ENCODE measurements at places on chromosomes 1 and 21.

- no peak for DNase-seq
Measured at GRCh38 chr1:230982696-230983095, 3.8 kb downstream of the ARV1 start.

GRCh38 chr1:12338823-12339222 is 109.0 kb downstream of the VPS13D start:
- DNase-seq, result no peak

GRCh38 chr1:178371235-178371634 is 125.5 kb downstream of the CLEC20A start:
- DNase-seq, result peak; percentile 26

- no peak for DNase-seq
Measured at GRCh38 chr1:153804112-153804511, 28.9 kb downstream of the SLC27A3 start.

DNA sequence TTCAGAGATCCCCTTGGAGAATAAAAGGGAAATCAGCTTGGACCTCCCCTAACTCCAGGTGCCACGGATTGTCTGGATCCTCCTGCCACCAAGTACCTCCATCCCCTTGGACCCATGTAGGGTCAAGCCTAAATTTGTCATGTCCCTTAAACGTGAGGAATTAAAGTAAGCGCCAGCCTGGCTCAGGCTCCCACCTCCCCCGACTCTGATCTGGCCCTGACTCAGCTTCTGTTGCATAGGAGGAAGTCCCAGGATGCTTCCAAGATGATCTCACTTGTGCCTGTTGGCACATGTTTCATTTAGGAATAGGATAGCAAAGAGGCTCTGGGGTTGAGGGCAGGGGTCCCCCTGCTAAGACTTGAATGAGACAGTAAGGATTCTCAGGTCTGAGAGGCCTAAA is 231.9 kb upstream of the JUN start:
- no peak for DNase-seq

- no peak for DNase-seq
Measured at GRCh38 chr1:161200421-161200991, 1.7 kb upstream of the ADAMTS4 start.

- no peak for DNase-seq
Measured at GRCh38 chr1:76317299-76317900, 242.9 kb downstream of the ST6GALNAC3 start.

GRCh38 chr1:19683351-19683750 is 18.7 kb downstream of the HTR6 start:
- no peak for DNase-seq

- DNase-seq, result no peak
Measured at GRCh38 chr1:997993-998744, 1.7 kb downstream of the HES4 start.

DNA sequence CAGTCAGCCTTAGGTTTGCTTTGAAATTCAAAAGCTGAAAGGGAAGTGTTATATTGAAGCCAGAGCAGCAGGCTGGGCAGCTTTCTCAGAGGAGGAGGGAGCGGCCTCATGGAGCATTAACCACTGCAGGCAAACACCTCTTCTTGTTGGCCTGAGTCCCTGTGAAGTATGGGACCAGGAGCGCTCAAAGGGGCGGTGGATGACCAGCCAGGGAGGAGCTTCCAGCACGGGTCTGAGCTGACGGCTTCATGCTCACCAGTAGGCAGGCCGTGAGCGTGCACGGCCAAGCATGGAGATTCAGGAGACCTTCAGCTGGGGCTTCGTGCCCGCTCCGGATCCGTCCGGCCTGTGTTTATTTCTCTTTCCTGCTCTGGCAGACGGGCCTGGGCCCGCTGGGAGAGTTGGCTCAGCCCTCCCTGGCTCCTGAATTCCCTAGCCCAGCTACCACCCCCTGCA is 245.2 kb downstream of the TRABD2B start:
- DNase-seq, result no peak

DNA sequence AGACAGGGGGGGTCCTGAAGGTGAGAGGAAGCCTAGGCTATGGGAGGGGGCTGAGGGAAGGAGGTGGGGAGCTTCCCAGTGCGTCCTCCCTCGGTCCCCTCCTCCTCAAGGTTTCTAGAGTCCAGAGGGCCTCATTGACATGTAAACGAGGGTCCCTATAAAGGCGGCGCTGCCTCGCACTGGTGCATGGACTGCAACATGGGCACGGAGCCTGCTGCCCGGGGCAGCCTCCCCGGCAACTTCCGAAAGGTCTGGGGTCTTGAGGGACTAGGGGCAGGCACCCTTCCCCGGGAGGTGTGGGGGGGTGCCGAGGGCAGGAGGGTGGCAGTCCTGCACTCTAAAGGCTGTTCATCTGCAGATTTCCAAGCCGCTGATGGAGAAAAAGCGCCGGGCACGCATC is at the start of gene HES3:
Gene HES3 (plus strand): TSS at position 187 of the 400 bp plus-strand sequence. CDS start 187 bp downstream, at position 374.
- no peak for DNase-seq

DNA sequence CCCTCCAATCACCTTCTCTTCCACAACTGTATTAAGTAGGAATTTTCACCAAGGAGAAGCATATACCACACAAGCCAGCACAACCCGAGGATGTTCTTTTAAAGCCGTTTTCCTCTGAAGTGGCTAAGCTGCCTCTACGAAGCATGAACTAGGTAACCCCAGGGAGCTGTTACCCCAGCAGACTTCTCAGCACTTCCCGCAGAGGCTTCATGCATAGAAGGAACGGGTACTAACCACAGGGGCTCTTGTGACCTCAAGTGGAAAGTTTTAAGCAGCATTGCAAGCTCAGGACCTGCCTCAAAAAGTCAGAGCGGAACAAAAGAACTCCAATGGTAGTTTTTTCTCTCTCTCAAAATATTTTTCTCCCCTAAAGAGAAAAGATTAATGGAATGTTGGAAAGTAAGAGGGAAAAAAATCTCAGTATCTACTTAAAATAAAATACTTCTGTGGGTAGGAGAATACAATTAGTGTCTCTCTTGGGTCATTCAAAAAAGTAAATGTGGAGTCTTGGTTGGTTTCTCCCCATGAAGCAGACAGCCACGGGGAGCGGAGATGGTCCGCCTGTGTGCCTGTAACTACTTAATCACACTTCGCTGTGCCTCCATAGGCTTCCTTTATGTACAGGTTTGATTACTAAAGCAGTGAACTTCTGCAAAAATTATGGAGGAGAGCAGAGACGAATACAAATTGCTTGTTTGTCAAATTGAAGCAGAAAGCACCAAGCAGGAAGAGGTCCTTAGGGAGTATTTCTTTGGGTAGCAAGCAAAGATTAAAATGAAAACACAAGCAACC is 40.9 kb downstream of the STX6 start:
- no peak for DNase-seq

- DNase-seq, result peak; percentile 53
Measured at GRCh38 chr1:39788758-39789570, at the start of gene BMP8B. Gene BMP8B (minus strand): TSS chr1:39788865. CDS start chr1:39788485, 380 bp downstream.

DNA sequence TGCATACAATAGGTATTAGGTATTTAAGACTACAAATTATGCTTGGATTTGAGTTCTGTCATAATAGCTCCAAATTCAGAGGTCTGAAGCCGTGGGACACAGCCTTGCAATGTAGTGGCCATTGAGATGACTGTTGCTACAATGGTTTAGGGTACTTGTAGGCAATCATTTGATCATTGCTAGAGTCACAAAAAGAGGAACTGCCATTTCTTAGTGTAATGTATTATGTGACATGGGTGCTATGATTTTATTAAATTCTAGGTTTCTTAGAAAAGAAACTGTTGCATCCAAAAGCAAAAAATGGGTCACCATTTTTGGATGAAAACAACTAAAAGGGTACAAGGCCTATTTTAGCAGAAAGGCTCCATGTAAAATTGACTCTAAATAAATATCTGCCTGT is 129.9 kb upstream of the ZNF644 start:
- no peak for DNase-seq

GRCh38 chr21:25350056-25350455 is 257.2 kb downstream of the MRPL39 start:
- peak; percentile 53 for DNase-seq

GRCh38 chr1:110672001-110672752 is 2.6 kb downstream of the KCNA3 start:
- peak; percentile 14 for DNase-seq

DNA sequence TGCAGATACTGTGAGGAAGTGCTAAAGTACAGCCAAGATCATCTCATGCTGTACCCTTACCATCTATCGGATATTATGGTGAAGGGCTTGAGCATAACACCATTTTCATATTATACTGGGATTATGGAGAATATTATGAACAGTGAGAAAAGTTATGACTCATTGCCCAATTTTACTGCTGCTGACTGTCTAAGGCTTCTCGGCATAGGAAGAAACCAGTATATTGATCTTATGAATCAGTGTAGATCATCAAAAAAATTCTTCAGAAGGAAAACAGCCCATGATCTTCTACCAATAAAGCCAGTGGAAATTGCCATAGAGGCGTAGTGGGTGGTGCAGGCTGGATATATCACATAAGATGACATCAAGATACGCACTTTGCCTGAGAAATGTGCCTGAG is 47.7 kb downstream of the PPIAL4G start:
- DNase-seq, result no peak

DNA sequence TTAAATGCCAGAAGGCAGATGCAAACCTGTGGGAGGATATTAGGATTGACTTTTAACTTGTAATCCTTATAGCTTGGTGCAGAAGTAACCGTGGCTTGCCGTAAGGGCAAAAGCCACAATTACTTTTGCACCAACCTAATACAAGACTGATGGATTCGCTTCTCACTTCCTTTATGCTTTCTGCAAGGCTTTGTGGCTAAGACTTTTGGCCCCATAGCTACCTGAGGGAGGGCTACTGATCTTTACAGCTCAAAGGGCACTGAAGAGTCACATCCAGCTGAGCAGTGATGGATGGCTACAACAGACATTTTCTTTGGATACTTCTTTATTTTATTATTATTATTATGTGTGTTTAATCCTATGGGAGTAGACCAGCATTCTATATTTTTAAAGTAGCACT is 140.4 kb downstream of the ST6GALNAC5 start:
- DNase-seq, result no peak

DNA sequence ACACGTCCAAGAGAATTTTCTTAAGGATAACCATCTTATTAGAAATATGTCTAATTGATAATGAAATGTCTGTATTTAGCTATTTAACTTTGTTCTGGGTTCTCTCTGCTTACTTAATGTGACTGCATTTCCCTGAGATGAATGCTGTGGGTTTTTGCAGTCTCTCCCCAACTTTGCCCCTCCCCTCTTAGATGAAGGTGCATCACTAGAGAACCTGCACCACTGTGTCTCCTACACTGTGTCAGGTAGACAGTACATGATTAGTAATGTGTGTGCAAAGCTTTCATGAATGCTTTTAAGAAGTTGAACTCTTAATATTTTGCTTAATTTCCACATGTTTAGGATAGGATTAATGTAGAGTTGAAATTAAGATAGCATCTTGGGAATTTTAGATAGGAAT is 51.7 kb downstream of the LRRC8D start:
- DNase-seq, result no peak

GRCh38 chr1:78491451-78492071 is 787 bp downstream of the PTGFR start:
- no peak for DNase-seq

DNA sequence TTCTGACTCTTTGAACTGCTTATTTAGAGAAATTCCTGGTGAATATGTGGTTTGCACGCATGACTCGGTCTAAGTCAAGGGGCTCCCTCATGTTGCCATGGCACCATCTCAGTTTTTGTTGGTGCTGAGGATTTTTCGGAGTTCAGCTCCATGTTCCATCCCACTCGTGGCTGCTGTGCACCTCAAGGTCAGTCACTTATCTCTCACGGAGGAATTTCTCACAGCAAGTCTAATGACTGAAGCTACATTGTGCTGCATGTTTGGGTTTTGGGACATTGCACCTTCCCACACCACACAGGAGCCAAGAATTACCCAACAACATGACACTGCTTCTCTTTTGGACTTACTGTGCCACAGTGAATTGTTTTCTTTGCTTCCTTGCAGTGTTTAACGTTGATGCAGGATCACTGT is 269.9 kb downstream of the NCAM2 start:
- DNase-seq, result no peak

- DNase-seq, result peak; percentile 26
Measured at GRCh38 chr1:145985502-145986439, 10.6 kb downstream of the TXNIP start.

DNA sequence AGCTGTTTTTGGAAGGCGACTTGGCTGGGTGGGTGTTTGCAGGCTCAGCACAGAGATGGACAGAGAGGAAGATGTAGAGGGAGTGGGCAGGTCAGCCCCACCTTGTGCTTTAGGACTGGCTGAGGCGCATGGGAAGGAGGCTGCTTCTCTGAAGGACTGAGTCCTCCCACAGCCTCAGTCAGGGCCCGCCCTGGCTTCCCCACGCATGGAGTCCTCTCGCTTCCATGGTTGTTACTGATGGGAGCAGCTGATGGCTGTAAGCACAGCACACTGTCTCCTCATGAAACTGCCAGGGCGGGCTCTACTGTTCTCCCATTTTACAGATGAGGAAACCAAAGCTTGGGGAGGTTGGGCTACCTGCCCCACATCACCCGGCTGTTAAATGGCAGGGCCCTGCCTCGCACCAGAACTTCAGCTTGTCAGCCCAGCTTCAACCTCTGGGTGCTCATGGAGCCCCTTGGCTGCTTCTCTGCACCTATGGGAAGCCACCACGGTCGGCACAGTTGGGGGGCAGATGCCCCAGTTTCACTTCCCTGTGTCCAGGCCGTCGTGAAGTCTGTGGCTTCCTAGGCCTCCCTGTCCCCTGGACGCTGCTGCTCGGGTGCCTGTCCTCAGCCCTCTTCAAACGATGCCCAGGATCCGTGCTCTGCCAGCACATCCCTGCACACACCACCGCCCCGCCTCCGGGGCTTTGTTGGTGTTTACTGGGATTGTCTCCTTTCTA is 2.4 kb downstream of the TMEM201 start:
- DNase-seq, result no peak

- DNase-seq, result no peak
Measured at GRCh38 chr1:3756394-3756793, 4.1 kb downstream of the CCDC27 start.

DNA sequence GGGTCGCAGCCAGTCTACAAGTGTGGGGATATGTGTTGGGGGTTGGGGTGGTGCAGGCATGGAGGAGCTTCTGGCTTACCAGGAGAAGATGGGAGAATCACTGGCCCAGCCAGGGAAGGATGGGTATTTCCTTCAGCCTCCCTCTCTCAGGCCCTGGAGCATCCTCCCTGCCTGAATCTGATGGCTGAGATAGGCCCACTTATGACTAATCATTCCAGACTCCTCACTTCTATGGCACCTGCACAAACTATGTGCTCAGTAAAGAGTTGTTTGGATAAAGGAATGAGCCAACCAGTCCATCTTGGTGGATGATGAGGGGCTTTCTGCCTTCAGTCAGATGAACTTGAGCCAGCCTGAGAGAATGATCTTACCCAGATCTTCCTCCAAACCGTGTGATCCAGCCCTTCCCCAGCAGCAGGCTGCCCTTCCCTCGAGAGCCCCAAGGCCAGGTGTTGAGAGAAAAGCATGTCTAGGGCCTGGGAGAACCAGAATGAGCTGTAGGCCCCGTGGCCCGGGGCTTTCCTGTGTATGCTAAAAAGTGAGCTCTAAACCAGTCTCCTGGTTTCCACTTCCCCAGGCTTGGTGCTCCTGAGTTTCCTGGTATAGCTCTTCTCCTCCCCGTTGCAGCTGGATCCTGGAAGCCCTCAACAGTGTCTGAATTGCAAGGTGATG is 1.3 kb downstream of the GPA33 start:
- no peak for DNase-seq

All from SK-MEL-5 (cell line).